ENCODE measurements at places on chromosomes 16 and 17.

- DNase-seq, result no peak
Measured at GRCh38 chr16:62036101-62036801, at the start of gene CDH8. TSS of gene CDH8 (minus strand) at chr16:62036438. CDS start at chr16:62021403, 15,035 bp downstream.

DNA sequence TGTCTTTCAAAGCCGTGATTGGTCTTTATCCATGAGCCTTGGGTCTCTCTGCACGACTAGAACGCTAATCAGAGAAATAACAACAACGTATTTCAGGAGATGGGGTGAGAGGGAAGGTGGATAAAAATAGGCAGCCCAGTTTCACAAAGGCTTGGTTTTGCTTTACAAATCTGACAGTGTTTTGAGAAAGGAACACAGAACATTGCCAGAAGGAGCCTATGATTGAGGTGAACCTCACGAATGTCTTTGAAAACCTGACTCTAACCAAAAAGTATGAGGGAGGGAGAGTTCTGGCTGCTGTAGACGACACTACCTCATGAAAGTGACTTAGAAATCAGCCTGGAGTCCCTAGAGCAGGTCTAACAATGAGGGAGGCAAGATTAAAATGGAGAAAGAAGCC, 38.0 kb upstream of the NOL11 start:
- DNase-seq, result no peak

DNA sequence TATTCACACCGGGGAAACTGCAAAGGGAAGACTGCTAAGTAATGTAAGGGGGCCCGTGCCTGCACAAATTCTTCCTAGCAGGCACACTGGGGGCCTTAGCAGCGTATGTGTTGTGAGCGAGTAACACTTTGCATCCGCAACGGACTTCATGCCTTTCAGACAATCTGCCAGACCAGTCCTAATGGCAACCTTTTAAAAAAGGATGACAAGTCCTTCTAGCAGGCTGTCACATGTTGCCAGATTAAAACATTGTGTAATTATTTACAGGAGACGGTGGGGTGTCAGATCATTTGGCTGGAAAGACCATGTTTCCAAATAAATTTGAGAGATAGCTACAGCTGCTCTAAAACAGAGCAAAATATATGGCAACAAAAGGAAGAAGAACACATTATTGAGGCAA, 46.1 kb downstream of the CPPED1 start:
- DNase-seq, result no peak

DNA sequence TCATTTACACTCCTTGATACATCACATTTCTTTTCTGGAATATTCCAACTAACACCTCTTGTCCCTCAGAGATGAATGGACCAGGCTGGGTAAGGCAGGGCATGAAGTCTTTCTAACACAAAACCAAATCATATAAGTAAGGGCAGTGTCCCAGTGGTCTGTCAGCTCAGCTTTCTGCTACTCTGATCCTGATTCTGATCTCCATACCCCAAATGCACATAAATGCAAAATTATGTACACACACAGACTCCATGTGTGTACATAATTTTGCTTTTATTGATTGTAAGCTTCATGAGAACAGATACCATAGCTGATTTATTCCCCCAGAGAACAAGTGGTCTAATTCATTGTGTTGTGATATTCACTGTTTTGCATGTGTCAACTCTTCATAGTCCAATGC, 47.9 kb downstream of the NOG start:
- DNase-seq, result no peak
